ENCODE measurements at places on chromosomes 11 and 22. TPM values are rescaled to one million over a fixed set of nuclear protein-coding genes. Genes with fewer than 3 reads are reported as not detected.

ANGPTL5 gene
- not detected for total RNA-seq

- peak; percentile 75 for DNase-seq
Observed at GRCh38 chr11:115623021-115623451, 118.8 kb upstream of the CADM1 start.

DNA sequence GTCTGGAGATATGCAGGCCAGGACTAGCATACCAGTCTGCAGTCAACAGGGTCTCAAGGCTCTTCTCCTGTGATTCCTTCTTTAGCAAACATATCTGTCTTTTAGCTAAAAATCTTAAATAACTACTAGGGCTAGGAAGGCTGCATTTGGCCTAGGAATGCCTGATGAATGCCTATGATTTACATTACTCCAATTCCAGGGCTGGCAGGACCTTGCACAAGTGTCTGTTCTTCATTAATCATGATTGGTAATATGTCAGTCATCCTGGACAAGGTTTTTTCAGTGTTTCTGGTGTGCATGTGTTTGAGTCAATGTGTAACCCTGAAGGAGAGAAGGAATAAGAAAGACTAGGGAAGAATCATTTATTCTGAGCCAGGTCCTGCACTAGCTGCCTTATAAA is 280.5 kb upstream of the NARS2 start:
- no peak for DNase-seq

DNA sequence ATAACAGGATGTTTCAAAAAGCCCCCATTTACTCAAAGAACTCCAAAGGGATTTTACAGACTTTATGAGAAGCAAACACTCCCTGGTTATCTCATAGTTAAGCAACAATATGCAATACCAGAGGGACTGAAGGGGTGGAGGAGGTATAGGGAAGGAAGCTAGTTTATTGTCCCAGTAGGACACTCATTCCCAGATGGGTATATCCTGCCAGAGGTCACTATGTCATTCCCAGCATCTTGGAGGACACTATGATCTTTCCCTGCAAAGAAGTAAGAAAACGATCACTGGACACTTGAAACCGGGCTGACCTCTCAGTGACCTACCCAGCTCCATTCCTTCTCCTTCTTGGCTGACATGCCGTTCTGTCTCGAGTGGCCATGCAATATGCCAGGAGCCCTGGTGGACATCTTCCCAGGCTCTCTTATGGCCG is 114.5 kb downstream of the NAT10 start:
- no peak for DNase-seq

PGA5 gene
- total RNA-seq = not detected

SCGB1D2 gene
- not detected for total RNA-seq

DNA sequence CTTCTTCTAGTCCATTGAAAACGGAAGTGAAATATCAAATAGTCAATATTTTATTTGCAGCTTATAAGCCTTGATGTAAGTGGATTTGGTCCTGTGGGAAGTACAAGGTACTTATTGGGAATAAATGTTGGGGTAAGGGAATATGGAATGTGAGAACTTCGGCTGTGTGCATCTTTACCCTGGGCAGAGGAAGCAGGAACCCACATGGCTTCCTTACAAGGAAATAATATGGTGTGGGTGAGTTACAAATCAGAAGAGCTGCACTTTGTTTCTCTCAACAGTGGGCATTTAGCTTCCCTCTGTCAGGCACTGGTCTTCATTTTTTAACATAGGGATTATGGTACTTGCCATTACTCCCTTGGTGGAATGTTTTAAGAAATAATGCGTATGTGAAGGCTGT is 77.9 kb downstream of the SCN3B start:
- no peak for DNase-seq

OR51E1 gene
- not detected for total RNA-seq

DNA sequence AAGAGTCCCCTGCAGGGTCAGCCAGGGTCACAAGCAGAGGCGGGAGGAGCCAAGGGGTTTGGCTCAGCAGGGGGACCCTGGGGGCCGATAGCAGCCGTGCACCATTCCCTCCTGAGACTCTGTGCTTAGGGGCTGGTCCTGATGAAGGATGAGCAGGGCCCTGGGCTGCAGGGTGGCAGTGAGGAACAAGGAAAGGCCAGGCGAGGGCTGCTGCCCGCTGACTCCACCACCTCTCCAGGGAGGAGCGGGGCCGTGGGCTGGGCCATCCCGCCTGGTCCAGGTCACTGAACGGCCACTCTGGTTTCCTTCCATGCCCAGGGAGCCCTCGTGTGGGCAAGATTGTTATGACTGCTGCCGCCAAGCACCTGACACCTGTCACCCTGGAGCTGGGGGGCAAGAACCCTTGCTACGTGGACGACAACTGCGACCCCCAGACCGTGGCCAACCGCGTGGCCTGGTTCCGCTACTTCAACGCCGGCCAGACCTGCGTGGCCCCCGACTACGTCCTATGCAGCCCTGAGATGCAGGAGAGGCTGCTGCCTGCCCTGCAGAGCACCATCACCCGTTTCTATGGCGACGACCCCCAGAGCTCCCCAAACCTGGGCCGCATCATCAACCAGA is 9.2 kb upstream of the NDUFS8 start:
- DNase-seq = peak; percentile 63

All from Caki2 (cell line).